ENCODE measurements at places on chromosomes 4 and X.

DNA sequence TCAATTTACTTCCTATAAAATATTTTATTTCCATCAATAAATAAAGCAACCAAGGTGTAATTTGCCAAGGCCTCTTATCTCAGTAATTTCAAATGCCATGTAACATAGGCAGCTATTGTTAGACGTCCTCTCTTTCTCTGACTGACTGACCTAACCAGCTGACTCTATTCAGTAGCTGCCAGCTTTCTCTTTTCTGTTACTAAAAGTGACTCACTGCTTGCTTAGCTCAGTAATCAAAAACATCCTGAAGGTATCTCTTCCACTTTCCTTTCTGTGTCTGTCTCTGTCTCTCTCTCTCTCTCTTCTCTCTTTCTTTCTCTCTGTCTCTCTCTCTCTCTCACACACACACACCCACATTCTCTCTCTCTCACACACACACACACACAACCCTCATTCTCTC lies 134.2 kb downstream of the SPOCK3 start:
- no peak for DNase-seq

- DNase-seq, result no peak
Observed at GRCh38 chr4:90824266-90825150, 697.3 kb downstream of the CCSER1 start.

- no peak for DNase-seq
Observed at GRCh38 chr4:4506961-4507360, 34.9 kb downstream of the STX18 start.

DNA sequence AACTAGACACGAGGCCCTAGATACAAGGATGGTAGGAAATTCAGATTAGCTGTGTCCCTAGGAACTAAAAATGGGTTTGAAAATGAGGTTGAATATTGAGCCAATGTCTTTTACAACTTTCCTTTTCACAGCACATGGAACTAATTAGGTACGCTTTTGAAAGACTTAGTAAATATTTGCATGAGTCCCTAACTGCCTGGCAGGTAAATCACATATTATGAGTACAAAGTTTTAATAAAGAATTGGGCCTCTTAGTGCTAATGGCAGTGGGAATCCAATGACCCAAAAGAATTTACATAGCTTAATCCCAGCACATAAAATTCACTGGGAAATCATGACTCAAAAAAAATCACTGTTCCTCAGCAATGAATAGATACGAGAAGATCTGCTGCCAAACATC lies 16.8 kb downstream of the MUC7 start:
- DNase-seq, result no peak

- no peak for DNase-seq
Observed at GRCh38 chr4:30840571-30840970, 120.4 kb downstream of the PCDH7 start.

GRCh38 chr4:176872461-176872860 lies 79.7 kb upstream of the VEGFC start:
- no peak for DNase-seq

- no peak for DNase-seq
Observed at GRCh38 chr4:13103382-13104015, 380.6 kb downstream of the RAB28 start.

DNA sequence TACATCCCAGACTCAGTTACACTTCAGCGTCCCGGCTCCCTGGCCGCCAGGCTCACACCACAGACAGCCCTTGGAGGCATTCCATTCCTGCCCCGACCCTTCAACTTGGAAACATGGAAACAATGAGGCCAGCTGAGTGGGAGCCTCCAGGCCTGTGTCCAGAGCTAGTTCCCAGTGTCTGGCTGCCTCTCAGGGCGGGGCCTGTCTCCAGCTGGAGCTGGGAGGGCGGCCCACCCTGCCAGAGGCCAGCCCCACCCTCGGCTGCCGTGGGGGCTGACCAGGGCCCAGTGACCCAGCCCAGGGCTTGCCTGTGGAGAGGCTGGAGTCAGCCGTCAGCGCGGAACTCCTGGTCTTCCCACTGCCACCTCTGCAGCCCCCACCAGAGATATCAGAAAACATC lies 37.4 kb upstream of the SPON2 start:
- DNase-seq, result no peak

Data from AG04449 (cell line).